ENCODE measurements at places on chromosomes 4 and X.
A peak's percentile ranks its signal among the peaks of the same experiment; 100 is the strongest.

DNA sequence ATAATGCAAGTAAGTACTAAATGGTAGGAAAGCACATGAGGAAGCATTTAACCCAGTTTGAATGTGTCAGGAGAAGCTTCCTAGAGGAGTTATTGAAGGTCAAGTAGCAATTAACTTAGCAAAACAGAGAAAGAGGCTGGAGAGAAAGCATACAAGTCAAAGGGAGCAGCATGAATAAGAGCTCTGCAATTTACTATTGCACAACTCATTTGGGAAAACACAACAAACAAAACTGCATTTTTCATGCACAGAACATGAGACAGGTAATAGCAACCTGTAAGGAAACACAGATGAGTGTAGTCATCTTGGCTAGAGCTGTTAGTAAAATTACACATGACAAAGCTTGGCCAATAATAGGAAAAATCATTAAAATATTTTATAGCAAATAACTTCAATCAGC lies 538.1 kb downstream of the PPP4R3C start:
- no peak for DNase-seq

DNA sequence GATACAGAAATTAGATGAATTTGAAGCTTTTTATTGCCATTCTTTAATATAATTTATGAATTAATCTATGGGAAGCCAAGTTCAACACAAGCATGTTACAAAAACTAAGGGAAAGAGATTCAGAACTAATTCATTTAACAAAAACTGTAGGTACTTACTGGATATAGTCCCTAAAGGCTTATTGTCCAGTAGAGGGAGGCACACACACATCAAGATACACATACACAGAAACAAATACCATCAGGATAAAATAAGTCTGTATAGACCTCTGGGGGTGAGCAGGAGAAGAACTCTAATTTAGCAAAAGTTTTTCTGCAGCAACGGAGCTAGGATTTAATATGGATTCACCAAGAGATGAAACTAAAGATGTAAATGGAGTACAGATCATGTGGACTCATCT lies 83.0 kb upstream of the IL13RA1 start:
- peak; percentile 29 for DNase-seq

DNA sequence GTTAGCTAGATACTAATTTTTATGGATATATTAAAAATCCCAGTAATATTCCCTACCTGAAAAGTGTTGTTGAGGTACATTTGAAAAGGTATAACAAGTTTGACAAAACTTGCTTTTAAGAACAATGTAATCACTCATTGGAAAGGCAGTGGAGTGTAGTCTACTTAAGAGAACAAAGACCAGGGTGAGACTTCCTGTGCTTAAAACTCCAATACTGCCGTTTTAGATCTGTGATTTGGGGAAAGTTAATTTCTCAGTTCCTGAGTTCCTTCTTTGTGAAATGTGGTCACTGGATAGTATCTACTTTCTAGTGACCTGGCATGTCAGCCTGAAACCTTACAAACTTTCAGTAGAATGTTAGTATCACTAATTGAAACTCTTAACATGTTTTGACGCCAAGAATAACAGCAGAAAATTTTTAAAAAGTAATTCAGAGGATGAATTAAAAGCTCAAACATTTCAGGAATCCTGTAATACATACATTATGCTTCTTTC lies 56.8 kb downstream of the PCDH7 start:
- no peak for DNase-seq

GRCh38 chr4:189940178-189941004 lies at the start of gene FRG1:
Gene FRG1 (plus strand): TSS chr4:189940872. CDS start chr4:189941010, 138 bp downstream.
- peak; percentile 97 for DNase-seq

GRCh38 chrX:118878977-118879376 lies 55.4 kb downstream of the ZCCHC12 start:
- DNase-seq: no peak

GRCh38 chr4:184838249-184839074 lies 12.7 kb upstream of the ACSL1 start:
- no peak for DNase-seq

DNA sequence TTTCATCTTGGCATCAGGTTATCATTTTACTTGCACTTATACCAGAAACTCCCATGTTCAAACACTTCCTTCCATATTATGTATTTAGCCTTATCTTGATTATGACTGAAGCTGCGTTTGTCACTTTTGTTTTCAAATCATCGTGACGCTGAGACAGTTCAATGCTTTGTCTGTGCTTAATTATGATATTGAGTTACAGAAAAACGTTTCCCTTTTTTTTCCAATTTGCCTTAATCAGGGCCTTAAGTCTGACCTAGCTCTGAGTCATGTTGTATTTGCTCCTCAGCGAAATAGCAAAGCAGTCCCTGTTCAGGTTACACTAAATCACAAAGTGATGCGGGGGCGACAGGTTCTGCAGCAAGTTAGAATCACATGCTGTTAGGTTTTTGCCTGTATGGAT lies 254.7 kb downstream of the AFF2 start:
- no peak for DNase-seq

- no peak for DNase-seq
Observed at GRCh38 chr4:179583221-179583620, 2141.0 kb upstream of the AGA start.

- DNase-seq: peak; percentile 35
Observed at GRCh38 chr4:38034986-38035882, 75.0 kb downstream of the PTTG2 start.

Data from muscle of back (tissue), 13 donors.